Mesenteric fat pad (tissue), 1 donor: ENCODE measurements at places on chromosomes 11 and 22. TPM values are rescaled to one million over a fixed set of nuclear protein-coding genes. Genes with fewer than 3 reads are reported as not detected.

OR4C46 gene
- not detected for total RNA-seq

CCDC81 gene
- 0.64 TPM for total RNA-seq

C11orf42 gene
- total RNA-seq, result not detected

SGSM1 gene
- total RNA-seq, result 0.16 TPM

FAM111B gene
- total RNA-seq, result 0.26 TPM

OR8G5 gene
- total RNA-seq, result not detected

CSRP3 gene
- total RNA-seq, result not detected

CALCA gene
- total RNA-seq, result not detected

MS4A6E gene
- 3.6 TPM for total RNA-seq

TIMM10 gene
- total RNA-seq, result 48.0 TPM

OPCML gene
- 0.39 TPM for total RNA-seq

USP2 gene
- 4.2 TPM for total RNA-seq

MTMR2 gene
- total RNA-seq, result 32.4 TPM

IL10RA gene
- 32.1 TPM for total RNA-seq

MRGPRE gene
- total RNA-seq, result not detected

F2 gene
- total RNA-seq, result not detected

KLHL35 gene
- 0.61 TPM for total RNA-seq

TMEM191C gene
- 0.16 TPM for total RNA-seq
